ENCODE measurements at places on chromosomes 2 and 18.

DNA sequence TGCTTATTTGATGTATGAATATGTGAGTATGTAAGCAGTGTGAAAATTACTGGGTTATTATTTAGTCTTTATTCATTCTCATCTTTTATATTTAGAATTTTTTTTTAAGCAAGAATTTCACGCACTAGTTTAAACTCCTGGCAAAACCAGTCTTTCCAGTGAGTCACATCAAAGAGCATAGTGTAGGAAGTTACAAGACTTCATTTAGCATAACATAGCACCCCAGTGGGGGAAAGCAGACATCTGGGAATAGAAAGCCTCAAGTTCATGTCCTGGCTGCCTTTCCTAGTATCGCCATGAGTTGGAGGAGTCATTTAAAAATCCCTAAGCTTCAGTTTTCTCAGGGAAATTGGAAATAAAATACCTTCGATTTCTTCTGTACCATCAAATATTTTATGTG, 408.3 kb downstream of the NUP35 start:
- DNase-seq: no peak

DNA sequence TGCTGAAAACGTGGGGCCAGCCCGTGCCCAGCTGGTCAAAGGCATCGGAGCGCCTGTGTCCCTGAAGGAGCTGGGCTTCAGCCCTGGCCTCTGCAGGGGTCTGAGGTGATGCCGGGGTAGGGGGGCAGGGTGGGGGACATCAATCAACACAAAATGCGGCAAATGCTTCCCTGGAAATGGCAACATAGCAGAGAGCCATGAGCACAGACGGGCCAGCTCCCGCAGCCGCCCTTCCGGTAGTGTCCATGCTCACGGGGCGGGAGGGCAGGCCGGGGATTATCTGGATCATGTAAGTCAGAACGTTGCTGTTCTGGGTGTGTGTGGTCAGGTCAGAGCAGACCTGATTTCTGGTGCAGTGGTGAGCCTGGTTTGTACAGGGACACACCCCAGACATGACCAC, 56.5 kb upstream of the TWIST2 start:
- no peak for DNase-seq

DNA sequence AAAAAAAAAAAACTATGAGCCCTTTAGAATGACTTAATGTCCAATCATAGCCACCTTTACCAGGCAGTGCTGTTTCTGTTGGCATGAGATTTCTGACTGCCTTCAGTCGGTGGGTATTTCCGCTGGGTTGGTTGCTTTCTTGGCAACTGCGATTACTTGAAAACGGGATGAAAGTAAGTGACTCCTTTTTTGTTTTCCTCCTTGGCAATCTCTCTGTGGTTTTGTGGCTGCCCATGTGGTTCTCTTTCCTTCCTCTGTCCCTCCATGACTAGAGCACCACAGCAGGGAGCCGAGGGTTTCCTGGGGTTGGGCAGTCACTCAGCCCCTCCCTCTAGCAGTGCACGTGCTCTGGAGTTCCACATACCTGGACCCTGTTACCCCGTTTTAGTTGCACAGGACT, 112.1 kb downstream of the KLHL29 start:
- no peak for DNase-seq

DNA sequence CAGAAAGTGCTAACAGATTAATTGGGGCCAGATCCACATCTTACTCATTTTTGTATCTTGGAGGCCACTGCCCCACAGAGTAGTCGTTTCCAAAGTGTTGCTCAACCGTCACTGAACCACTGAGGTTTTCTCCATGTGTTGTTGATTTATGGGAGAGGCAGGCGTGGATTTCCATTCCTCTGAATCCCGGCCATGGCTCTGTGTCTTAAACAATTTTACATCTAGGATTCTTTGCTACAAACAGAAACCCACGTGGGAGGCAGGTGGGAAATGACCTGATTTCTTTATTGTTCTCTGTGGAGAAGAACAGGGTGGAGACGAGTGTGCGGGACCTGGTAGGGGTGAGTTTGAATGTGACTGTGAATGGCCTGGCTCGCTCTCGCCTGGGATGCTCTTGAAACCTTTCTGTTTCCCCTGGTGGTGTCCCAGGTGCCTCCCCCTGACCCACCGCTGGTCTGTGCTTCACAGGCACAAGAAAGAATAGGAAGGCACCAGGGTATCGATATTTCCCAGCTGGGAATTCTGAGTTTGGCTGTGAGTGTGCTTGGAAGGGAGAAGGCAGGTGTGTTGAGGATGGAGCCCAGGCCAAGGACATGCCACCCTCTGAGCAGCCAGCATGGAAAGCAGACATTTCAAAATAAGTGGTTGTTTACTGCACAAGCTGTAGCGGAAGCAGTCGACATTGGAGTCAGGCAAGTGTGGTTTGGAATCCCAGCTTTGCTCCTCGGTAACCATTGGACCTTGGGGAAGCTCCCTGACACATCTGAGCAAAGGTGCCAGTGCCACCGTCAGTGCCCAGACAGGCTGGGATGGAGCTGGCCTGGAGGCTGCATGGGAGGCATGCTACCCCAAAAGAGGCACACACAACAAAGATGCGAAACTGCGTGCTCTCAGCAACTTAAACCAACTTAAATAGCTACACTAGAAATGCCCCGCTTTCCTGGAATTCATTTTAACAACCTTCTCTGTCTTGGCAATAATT, 50.0 kb downstream of the LPIN1 start:
- DNase-seq: no peak

GRCh38 chr2:210928714-210929113, 372.3 kb downstream of the CPS1 start:
- DNase-seq: no peak

DNA sequence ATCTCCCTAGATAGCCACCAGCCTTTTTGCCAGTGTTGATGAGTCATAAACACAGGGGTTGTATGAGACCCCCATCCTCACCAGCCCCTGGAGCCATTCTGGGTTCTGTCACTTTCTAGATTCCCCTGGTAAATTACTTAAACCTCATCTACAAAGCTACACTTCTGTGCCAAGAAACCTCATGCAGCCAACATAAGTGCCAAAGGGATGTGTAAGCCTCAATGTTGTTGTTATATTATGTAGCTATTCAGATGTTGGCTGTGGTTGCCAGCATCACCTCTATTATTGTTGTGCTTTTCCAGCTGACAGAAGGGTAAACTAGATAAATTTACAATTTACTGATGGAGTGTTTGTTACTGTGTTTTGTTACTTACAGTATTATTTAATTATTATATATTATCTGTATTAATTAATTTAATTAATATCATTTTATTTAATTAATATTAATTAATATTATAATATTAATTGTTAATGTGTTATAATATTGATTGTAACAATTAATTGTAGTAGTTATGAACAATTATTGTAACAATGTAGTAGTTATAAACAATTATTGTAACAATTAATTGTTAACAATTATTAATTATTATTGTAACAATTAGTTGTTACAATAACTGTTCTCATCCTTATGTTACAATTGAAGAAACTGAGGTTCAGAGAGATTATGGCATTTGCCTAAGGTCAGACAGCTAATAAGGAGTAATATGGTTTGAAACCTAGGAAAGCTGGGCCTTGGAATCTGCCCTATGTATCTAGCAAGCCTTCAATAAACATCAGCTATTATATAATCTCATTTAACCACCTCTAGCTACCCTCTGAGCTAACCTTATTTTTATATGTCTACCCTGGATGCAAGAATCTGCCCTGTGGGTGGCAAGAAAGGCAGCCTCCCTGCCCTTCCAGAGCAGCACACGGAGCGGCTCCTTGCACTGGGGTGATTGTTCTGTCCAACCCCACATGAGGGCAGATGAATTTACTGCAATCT, 36.1 kb downstream of the PSTPIP2 start:
- no peak for DNase-seq

DNA sequence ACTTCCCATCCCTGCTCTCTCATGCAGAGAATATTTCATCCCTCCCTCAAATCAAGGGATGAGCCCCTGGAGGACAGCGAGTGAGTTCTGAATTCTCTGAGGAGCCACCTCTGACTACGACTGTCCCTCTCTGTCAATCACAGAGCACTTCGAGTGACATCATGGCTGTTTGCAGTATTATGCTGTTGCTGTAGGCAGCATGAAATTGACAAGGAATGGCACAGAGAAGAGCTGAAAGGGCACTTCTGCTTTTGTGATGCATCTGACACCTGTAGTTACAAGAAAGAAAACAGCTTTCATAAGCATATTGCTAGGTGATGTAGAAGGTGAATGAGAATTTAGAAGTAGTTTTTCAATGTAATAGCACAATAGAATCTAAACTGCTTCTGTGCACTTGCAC, 166.9 kb downstream of the ARHGAP15 start:
- DNase-seq: no peak

DNA sequence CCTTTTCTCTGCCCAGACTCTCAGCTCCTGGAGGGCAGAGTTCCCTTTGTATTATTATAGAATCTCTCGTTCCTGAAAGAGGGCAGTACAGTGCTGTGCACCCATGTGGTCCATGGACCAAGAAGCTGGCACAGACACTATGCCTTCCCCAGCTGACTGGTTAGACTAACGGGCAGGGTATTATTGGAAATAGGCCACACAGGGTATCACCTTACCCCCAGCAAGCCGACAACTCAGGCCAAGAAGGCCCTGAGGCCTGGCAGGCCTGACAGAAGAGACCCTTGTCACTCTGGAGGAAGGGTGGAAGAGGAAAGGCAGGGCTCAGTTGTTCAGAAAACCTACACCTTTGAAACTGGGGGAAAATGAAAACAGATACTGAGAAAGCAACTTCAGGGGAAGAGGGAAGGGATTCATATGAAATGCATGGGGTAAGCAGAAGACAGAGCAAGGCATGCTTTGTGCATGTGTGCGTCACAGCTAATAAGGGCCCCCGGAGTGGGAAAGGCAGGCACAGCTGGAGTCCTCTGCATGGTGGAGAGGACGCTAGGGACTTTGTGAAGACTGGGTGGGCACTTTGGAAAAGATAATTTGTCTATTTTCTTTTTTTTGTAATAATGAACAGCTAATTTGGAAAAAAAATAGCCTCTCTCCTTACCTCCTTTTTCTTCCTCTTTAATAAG, 476.8 kb upstream of the CELF4 start:
- no peak for DNase-seq

DNA sequence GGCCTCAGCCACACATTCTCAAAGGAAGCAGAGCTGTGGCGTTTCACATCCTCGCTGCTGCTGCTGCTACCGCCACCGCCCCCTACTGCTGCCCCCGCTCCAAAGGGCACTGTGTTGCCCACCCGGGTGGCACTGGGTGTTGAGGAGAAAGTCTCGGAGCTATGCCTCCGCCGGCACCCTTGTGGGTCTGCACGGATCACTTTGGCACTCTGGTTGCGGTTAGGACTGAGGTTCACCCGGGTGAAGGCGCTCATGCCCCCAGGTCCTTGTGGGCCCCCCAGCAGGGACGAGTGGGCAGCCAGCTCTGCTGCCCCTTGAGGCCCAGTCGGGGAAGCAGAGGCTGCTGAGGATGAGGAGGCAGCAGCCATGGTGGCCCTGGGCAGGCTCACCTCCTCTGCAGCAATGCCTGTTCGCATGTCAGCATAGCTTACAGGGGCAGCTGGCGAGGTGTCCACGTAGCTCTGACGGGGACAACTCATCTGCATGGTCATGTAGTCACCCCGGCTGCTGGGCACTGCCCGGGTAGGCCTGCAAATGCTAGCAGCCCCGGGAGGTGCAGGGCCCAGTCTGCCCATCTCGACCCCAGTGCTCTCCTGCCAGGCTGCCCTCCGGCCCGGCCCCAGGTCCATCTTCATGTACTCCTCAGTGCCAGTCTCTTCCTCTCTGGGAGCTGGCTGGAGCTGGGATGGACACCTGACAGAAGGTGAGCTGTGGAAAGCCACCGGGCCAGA, 4.2 kb downstream of the IRS1 start:
- no peak for DNase-seq

DNA sequence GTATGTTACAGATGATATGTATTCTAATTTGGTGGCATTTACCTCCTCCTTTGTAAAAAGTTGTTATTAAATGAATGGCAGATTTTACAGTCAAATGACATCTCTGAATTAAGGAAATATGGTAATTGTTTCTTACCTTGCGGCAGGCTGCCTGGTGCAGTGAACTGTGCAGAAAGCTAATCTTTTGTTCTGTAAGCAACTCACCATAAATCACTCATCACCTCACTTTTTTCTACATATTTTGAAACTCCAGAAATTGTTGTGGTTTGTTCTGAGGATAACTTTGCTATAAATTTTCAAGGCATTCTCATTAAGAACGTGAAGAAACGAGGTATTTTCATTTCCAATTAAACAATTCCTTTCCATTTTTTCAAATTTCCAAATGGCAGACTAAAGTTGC, 52.7 kb downstream of the ST6GAL2 start:
- no peak for DNase-seq

DNA sequence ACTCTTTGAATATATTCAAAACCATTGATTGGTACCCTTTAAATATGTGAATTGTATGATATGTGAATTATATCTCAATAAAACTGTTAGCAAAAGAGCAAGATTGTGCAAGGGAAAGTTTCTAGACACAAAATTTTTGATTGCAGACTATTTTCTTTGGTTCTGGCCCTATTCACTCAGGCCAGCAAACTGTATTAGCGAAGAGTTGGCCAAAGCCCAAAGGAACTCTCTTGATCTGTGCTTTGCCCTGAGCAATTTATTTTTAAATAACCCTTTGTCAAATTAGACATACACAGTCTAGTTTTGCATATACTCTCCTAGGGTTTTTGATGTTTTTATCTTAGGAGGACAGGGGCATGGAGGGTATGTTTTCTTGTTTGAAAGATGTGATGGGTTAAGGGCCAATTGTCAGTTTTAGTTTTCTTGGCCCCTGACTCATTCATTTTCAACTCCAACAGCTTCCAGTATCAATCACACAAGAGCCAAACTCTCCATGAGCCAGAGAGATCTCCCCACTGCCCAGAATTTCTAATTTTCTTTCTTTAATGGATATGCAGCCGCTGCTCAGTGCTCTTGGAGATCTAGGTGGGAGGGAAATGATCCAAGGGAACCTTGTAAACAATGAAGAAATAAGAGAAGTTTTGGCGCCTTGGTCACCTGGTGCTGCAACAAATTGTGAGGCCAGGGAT, 231.5 kb downstream of the SRBD1 start:
- DNase-seq: no peak

DNA sequence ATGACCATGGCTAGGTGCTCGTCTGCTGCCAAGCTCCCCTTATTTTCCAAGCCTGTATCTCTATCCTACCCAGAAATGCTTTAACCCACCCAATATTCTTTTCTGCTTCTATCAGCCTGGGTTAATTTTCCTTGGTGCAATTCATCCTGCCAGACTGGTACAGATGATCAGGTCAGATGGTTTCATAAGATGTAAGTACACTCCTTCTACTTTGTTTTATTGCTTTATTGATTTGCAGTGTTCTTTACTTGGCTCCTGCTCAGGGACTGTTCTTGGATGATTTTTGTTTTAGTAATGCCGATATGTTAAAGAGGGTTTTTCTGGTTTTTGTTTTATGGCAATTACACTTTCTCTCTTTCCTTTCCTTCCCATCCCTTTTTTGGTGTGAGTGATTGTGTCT, 2.4 kb upstream of the SGO2 start:
- DNase-seq: no peak
